ENCODE measurements at places on chromosomes 7 and 10.

- no peak for DNase-seq
Observed at GRCh38 chr7:76377186-76377918, 18.6 kb upstream of the YWHAG start.

DNA sequence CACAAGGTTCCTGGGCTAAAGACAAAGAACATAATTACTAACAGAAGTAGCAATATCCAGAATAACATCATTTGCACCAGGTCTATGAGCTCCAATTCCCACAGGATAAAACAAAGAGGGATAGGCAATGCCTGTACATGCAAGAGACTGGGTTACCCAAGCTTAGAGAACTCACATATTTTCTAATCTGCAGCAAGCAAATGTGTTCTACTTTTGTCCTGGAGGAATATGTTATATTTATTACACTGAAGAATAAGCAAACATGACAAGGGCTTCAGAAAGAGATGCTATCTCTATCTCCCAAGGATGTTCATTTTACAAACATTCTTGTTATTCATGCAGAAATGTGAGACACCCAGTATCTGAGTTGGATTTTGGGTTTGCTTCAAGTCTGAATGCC lies 118.6 kb downstream of the MDFIC start:
- DNase-seq = no peak

DNA sequence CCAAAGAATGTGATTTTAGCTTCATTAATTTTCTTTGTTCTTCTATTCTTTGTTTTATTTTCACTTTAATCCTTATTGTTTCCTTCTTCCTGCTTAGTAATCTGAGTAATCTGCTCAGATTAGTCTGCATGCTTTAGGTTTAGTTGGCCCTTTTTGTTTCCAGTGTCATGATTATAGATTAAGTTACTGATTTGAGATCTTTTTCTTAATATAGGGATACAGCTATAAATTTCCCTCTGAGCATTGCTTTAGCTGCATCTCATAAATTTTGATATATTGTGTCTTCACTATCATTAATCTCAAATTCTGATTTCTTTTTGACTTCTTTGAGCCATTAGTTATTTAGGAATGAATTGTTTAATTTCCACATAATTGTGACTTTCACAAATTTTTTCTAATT lies 6.2 kb downstream of the NET1 start:
- DNase-seq = no peak

DNA sequence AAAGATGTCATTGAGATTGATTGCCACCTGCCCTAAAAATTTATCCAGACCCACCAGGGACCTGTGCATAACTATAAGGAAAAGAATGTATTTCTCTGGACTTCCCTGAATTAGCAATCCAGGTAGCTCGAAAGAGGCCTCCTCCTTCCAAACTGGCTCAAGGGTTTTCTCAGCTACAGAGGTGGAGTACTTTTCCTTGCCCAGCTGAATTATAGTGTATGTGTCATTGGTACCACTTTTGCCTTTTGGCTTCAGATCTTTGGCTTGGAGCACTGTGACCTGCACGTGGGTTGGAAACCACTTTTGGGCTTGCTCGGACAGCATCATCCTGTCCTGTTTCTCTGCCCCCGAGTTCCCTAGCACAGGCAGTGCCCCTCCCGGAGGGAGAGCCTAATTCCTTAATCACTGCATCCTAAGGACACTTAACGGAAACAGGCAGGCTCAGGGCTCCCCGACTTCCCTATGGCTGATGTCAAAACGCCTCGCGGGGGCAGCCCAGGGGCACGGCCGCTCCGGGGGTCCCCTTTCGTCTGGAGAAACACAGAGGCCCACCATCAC lies 825 bp downstream of the RAB11FIP2 start:
- DNase-seq = peak; percentile 80

DNA sequence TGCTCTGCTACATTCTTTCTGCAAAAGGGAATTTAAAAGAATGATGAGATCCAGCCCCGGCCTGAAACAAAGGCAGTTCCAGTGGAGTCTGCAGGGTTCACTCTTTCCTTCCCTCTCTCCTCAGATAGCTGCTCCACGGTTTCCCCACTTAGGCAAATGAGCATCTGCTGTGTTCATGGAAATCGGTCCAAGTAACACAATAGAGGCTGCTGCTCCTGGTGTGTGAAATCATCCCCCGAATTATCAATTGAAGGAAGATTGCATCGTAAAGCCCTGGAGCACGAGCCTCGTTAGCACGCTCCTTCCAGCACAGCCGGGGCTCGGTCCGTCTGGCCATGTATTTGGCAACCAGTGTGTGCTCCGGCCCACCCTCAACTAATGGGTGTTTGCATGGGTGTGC lies 108.3 kb upstream of the DPP6 start:
- no peak for DNase-seq

DNA sequence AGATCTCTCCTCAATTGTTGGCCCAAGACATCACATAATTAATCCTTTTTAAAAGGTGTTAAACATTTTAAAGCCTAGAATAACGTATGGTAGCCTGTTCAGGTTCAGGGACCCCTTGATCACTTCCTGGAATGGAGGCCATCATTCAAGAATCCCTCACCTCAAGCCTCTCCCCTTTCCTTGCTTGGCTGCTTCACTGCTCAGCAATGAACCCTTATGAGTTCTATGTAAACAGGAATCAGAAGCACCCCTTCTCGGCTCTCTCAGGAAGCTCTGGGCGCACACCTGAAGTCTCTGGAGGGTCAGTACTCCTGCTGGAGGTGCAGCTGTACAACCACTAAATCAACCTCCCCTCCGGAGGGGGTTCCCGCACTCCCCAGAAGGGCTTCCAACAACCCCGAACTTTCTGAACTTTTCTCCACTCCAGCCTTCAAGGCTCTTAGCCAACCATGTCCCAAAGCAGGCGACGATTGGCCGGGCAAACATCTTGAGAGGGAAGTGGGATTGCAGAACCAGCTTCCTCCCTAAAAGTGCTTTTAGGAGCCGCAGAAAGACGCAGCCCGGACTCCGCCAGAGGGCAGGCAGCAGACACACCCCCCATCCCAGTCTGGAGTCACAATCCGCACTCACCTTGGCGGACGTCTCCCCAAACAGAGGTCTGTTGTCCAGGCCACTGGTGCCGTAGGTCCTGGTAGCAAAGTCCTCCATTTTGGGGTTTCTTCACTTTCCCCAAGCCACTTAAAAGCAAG lies 562 bp downstream of the TMEM243 start:
- peak; percentile 88 for DNase-seq

- DNase-seq = no peak
Observed at GRCh38 chr10:81019029-81019890, 481.6 kb downstream of the SH2D4B start.

DNA sequence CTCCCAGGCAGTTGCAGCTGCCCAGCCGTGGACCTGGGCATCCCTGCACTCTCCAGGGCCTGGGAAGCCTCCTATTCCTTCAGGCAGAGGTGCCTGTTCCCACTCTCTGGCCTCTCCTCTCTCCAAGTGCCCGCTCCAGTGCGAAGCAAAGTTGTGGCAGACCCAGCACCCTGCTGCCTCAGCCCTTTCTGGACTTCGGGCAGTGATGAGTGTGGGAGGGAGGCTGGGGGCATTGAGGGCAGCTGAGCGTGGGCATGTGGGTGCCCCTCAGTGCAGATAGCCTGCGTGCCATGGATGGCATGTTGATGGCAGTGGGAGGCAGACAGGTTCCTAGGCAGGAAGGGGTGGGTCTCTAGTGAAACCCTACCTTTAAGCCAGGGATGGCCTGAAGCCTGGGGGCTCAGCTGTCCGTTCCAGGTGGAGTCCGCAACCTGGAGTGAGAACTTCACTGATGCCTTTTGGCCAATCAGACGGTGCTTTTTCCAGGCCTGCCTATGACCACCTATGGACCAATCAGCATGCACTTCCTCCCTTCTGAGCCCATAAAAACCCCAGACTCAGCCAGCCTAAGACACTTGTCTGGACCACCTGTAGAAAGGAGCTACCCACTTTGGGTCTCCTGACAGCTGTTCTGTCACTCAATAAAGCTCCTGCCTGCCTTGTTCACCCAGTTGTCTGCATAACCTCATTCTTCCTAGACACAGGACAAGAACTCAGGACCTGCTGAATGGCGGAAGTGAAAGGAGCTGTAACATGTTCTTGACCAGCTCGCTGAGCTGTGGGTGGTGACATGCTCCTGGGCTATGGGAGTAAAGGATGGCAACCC lies 26.1 kb downstream of the SVIL start:
- DNase-seq = no peak

DNA sequence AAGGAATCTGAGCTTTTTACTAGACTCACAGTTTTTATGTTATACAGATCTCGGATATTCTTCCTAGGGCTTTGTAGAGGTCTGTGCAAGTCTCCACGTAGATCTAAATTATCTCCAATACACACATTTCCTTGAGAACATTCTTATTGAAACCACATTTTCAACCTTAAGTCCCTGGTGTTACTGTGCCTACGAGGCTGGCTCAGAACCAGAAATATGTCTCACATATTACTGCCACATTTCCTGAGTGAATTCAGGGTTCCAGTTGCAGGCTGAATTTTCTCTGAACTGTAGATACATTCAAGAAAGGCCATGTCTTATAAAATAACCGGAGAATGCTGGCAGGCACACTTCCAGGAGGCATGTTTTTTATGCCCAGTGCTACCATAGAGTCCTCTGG lies 46.5 kb downstream of the INHBA start:
- DNase-seq = no peak

DNA sequence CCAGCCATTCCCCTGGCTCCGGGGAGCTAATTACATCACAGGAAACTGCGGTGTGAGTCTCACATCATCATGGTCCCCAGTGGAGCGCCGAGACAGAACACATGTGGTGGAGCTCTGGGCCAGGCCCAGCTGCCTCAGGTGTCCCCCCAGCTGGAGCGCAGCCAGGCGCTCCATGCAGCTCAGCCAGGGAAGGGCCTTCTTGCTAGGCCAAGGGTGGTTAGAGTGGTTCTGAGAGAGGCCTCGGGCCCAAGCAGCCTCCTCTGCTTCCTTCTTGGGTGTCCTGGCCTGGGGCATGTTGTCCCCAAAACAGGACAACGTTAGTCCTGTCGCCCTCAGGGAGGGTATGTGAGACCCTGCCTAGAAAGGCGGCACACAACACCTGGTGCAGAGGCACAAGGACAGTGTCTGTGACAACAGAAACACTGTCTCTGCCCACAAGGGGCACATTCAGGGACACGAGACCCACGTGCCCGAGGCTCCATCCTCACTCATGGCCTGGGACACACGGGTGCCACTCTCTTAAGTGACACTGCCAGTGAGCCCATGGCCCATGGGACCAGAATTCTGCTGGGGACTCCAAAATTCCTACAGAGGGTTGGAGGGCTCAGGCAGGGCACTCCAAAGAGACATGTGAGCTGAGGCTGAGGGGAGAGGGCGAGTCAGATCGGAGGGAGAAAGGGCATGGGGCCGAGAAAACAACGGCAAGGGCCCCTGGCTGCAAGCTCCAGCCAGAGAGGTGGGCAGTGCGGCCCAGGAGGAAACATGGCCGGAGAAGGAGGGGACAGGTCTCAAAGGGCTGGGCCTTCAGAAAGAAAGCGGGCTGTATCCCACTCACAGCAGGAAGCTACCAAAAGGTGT lies 37.0 kb upstream of the RET start:
- peak; percentile 57 for DNase-seq

- no peak for DNase-seq
Observed at GRCh38 chr10:117391436-117392205, 16.4 kb upstream of the PDZD8 start.

GRCh38 chr10:126917375-126917774 lies 12.1 kb downstream of the DOCK1 start:
- DNase-seq = no peak

DNA sequence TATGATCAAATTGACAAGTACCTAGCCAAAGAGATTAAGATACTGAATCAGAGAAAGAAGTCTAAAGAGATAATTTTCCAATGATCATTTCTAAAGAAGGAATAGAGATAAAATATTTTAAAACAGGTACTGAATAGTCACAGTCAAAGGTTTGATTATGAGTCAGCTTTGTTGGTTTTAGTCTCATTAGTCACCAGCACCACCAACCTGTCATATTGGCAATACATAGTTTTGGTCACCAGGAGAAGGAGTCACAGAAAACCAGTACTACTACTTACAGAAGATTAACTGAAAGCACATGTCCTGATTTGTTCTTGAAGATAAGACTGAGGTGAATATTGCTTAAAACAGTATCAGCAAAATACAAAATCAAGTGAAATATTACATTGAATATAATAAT lies 34.6 kb downstream of the ZEB1 start:
- DNase-seq = no peak

- DNase-seq = no peak
Observed at GRCh38 chr7:50826371-50827172, 43.9 kb upstream of the GRB10 start.

DNA sequence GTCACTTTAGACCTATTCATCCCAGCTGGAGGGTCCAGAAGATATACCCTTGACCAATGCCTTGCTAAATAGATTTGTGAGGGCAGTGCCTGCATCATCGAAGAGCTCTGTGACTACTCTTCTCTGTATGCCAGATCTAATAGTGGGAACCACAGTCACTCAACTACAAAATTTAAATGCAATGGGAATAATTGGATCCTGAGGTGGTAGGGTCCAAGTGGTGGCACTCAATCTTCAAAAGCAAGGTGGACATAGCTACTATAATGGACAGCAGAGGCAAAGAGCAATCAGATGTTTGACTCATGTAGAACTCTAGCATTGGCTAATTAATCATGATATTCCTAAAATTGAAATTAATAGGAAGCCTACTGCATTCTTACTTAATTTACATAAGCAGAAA lies 554.3 kb upstream of the GRM3 start:
- DNase-seq = no peak

GRCh38 chr10:80504897-80505465 lies 32.7 kb upstream of the SH2D4B start:
- no peak for DNase-seq

GRCh38 chr7:23893176-23893941 lies 183.3 kb downstream of the STK31 start:
- no peak for DNase-seq

- DNase-seq = no peak
Observed at GRCh38 chr7:22417349-22417748, 60.4 kb upstream of the RAPGEF5 start.

GRCh38 chr7:112001091-112001826 lies 204.9 kb downstream of the DOCK4 start:
- DNase-seq = no peak

- no peak for DNase-seq
Observed at GRCh38 chr10:110311357-110311949, 6.7 kb upstream of the SMNDC1 start.

GRCh38 chr10:63696205-63696604 lies 175.0 kb downstream of the REEP3 start:
- no peak for DNase-seq

GRCh38 chr7:135710417-135711138 lies 17.4 kb downstream of the SLC13A4 start:
- no peak for DNase-seq

DNA sequence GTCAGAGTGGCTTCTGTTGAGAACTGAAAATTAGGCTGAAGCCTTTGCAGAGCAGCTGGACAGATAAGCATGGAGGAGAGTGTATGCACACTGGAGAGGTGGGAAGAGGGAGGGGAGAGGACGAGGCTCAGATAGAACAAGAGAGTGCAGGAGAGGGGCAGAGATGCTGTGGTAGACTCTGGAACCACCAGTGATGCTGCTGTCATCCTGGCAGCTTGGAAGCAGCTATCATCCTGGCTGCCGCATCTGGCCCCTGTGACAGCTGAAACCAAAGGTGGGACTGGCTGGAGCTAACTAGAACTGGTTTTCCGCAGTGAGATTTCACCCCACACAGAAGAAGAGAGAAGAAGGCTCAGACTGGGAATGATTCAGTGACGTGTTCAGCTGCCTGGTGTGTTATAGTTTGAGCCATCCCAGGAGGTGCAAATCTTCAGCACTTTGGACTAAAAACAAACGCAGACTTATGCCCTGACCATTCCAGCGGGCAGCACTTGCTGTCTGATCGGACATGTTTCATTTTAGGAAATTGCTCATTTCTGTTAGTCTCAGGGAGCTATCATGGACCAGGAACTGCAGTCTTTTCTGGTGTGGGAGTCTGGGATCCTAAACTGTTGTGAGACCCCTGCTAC lies 38.4 kb downstream of the EEPD1 start:
- no peak for DNase-seq

All from aorta (tissue), 5 donors.